ENCODE measurements at places on chromosomes 1 and 21. TPM values are rescaled to one million over a fixed set of nuclear protein-coding genes. Genes with fewer than 3 reads are reported as not detected.
A peak's percentile ranks its signal among the peaks of the same experiment; 100 is the strongest.

Gene HMGCL
- 30.3 TPM for total RNA-seq

DNA sequence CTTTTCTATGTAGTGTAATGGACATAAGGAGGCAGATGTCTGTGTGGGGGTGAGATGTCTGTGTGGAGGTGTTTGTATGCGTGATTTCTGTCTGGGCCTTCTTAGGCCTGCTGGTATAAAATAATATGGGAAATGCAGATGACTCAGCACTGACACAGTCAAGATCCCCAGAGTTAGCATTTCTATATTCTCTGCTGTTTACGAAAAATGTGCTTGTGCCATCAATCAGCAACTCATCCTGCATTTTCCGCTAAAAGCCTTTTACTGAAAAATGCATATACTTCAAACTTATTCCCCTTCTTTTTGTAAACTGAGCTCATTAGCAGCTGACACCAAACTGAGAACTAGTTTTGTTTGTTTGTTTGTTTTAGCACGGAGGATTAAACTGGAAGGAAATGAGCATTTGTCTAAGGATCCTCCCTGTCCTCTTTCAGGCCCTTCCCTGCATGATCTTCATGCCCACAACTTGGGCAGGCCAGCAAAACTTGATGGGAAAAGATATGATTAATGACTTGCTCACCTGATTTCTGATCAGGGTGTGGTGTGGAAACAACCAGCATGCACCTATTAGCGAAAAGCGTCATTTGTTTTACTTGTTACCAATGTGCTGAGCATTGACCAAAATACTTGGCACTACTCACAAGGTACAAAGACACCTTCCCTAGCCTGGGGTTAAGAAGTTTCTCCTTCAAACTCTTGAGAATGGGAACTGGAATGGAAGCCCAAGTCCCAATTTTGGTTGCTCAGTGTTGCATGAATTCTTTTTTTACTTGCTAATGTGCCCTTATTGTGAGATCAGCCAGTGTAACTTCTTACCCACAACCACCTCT lies 77.4 kb downstream of the NDUFS5 start:
- peak; percentile 74 for DNase-seq

- no peak for DNase-seq
Measured at GRCh38 chr1:105724286-105724685, 1332.2 kb upstream of the PRMT6 start.

- DNase-seq, result no peak
Measured at GRCh38 chr1:181768930-181769280, 285.6 kb downstream of the CACNA1E start.

Gene IQGAP3
- total RNA-seq, result 24.2 TPM

DNA sequence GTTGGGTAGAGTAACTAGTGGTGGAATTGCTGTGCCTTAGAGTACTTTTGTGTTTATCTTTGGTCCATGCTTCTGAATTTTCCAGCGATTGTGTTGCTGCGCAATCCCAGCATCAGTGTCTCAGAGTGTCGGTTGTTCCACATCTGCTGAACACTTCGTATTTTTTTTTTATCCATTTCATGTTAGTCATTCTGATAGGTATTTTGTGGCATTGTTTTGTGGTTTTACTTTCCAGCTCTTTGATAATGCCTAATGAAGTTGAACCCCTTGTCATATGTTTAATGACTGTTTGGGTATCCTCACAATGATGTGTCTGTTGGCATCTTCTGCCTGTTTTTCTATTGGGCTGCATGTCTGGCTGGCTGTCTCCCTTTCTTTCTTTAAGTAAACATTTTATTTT lies 13.6 kb downstream of the TUFT1 start:
- peak; percentile 35 for DNase-seq

Gene IGFN1
- total RNA-seq, result under 0.01 TPM

Gene SLC45A3
- total RNA-seq, result 3.2 TPM

Gene CAMSAP2
- 55.7 TPM for total RNA-seq

DNA sequence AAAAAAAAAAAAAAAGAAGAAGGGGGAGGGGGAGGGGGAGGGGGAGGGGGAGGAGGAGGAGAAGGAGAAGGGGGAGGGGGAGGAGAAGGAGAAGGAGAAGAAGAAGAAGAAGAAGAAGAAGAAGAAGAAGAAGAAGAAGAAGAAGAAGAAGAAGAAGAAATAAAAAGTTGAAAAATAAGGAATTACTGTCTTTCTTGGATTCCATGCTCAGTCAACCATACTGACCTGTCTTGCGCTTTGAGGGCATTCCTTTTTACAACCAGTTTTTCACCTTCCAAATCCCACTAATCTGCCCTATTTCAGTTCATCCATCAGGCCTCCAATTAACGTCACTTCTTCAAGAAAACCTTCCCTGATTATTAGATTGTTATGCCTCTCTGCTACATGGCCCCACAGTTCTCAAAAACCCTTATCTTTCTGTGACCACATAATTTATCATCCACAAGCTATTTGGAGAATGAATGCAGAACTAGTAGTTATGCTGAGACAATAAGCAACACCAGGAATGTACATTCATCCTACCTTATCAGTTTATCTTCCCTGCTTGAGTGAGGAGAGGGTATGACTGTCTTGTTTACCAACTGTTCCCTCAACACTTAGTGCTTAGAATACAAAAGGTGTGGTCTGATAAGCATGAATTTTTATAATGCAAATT lies 57.5 kb upstream of the GUCA2A start:
- peak; percentile 63 for DNase-seq

GRCh38 chr1:1954831-1955441 lies 35.9 kb upstream of the TMEM52 start:
- DNase-seq, result no peak

DNA sequence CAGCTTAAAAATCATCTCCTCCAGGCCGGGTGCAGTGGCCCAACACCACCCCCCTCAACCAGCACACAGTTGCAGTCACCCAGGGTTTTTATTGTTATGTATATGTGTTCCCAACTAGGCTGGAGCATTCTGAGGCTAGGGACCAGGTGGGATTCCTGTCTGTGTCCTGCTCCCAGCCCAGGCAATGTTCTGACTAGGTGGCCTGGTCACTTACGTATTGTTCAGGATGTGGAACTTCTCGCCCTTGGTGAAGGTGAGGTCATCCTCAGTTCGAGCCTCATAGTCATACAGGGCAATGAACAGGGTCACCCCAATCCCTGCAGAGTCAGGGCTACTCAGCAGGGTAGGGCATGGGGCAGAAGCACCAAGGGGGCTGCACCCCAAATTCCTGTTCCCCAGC lies 12.2 kb downstream of the FGR start:
- DNase-seq, result no peak

- DNase-seq, result no peak
Measured at GRCh38 chr1:115286431-115287205, 51.4 kb downstream of the NGF start.

Gene KRTAP7-1
- total RNA-seq, result not detected

DNA sequence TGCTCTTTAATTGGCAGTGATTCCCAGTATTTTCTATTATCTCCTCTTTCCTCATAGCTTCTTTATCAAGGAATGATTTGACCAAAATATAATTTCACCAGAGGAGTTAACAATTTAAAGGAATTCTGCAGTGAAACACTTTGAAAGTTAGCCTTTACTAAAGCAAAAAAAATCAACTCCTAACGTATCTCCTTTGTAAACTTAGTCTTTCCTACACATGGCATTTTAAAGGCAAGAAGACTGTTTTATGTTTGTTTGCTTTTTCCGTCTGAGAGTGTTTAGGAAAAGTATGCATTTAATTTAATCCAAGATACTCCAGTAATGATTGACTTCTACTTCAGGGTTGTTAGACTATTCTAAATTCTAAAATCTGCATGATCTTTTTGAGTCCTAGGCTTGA lies 15.9 kb downstream of the ATP6V1G3 start:
- no peak for DNase-seq

DNA sequence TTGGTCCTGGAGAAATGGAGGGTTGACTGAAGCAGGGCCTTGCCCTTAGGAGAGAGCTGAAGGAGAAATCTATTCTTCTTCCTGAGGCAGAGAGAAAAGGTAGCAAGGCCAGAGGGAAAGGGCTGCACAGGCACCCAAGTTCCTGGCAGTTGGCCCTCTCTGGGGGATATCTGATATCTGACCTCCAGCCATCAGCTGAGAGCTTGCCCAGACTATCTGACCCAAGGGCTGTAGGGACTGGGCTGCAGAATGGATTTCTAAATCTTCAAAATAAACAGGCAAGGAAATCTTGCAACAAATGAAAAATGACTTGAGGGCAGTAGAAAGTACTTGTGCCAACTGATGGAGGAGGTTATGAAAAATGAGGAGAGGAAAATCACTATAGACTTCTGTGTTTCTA lies 498 bp upstream of the CLCA2 start:
- no peak for DNase-seq

Gene TNNT2
- total RNA-seq, result 3.5 TPM

- no peak for DNase-seq
Measured at GRCh38 chr1:157247005-157247763, 109.0 kb upstream of the ETV3 start.

Gene CYP4Z1
- total RNA-seq, result not detected

- peak; percentile 67 for DNase-seq
Measured at GRCh38 chr1:172719694-172720138, 60.8 kb downstream of the FASLG start.

Gene STMN1
- 99.9 TPM for total RNA-seq

- DNase-seq, result peak; percentile 3
Measured at GRCh38 chr1:113191579-113192076, 118.6 kb downstream of the LRIG2 start.

Gene SLC16A4
- total RNA-seq, result 73.4 TPM
